Stimulated activated CD8-positive, alpha-beta memory T cell treated with anti-CD3 and anti-CD28 coated beads, Interleukin-4, amount 100 ng/mL, for 4 hours (primary cell): ENCODE measurements at places on chromosomes 16 and 17.
A peak's percentile ranks its signal among the peaks of the same experiment; 100 is the strongest.

DNA sequence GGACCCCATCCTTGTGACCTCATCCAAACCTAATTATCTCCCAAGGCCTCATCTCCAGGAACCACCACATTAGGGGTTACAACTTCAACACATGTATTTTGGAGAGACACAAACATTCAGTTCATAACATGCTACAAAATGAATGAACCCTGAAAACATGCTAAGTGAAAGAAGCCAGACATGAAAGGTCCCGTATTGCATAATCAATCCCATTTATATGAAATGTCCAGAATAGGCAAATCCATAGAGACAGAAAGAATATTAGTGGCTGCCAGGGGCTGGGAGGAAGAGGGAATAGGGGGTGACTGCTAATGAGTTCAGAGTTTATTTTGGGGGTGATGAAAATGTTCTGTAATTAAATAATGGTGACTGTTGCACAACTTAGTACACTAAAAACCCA is 3.7 kb upstream of the IL34 start:
- no peak for DNase-seq

DNA sequence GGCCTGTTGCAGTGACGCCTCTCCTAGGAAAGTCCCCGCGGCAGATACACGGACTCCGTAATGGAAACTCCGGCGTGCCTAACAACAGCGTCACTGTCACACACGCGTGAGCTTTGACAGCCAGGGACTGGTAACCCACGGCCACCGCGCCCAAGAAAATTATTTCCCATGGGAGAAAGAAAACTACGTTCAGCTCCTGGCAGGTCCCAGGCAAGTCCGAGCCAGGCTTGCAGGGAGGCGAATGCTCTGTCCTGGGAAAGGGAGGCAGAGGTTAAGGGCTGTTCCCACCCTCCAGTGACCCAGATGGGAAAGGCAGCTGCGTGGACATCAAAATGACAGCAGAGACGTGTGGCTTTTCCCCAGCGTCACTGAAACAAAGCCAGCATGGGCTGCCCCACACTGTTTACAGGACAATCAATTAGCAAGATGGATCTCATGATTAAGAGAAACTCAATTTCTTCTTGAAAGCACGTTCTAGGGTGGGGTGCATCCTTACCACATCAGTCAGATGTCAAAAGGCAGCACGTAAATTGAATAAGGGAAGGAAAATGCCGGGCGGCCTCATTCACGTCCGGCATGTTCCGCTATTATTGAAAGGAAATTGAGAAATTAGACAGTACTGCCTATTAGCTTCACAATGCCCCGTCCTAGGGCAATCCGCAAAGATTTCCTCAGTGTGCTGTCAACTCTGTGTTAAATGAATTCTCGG is 82.5 kb downstream of the NXN start:
- DNase-seq: no peak

DNA sequence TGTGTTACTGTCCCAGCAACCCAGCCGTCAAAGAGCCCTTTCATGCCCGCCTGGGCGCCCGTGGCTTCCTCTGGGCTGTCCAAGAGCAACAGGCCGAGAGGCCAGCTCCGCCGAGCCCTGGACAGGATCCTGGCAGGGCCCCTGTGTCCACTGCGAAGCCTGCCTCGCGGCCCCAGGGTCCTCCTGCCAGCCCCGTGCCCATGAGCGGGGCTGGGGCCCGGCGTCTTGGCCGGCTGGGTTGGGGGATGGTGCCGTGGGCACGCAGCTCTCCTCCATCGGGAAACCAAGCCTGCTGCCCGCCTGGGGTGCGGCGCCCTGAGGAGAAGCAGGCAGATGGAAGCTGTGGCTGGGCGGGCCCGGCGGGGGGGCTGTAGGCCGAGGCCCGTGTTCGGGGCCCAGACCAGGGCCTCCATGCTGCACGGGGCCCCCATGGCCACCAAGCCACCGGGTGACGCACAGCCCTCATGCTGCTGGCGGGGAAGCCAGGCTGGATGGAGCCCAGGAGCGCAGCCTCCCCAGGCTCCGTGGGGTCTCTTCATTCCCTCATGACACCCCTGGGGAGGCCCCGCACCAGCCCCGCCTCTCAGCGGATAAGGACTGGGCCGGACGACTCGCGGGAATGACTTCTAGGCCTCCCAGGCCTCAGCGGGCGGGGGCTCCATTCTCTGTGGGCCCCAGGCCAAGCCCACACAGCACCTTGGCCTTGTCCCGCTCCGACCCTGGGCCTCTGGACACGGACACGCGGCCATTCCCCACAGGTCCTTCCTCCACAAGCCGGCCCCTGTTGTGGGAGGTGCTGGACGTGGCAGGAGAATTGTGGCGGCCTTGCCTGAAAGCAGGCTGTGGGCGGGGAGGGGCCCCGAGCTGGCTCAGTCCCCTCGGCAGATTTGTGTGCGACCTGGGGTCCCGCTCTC is at the start of gene C1QTNF8:
TSS of gene C1QTNF8 (minus strand) at position 76 of the 914 bp plus-strand sequence. CDS start 1,322 bp downstream, outside the sequence.
- no peak for DNase-seq

DNA sequence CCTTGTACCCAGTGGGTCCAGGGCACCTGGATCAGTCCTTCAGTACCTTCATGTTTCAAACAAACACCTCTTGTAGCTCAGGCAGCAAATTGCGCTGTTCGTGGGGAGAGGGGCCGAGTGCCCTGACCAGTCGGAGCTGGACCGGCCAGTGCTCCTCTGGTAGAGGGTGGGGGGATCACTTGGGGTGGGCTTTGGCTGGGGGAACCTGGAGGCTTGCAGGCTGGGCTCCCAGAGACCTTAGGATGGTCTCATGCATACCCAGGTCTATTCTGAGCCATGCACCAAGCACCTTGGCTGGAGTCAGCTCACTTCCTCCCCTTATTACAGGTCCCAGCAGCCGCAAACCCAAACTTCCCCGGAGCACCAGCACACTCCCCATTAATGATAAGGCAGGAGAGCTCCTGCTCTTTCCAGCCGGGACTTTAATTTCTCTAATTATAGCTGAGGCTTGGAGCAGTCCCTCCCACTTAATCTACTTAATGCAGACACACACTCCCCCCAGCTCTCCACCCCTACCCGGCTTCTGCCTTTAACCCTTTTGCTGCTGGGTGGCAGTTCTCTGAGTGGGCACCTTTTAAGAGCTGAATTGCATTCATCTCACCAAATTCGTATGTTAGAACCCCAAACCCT is 26.3 kb upstream of the MGAT5B start:
- no peak for DNase-seq

DNA sequence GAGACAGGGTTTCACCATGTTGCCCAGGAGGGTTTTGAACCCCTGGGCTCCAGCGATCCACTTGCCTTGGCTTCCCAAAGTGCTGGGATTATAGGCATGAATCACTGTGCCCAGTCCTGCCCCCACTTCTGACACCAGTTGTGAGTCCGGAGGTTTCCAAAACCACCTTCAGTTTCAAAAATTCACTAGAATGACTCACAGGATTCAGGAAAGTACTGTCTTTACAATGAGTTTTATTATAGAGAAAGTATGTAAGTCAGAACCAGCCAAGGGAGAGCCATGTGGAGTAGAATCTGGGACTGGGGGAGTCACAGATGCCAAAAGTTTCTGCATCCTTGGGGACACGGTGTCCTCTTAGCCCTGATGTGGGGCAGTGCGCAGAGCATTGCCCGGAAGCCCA is 55.1 kb downstream of the PLD6 start:
- no peak for DNase-seq

DNA sequence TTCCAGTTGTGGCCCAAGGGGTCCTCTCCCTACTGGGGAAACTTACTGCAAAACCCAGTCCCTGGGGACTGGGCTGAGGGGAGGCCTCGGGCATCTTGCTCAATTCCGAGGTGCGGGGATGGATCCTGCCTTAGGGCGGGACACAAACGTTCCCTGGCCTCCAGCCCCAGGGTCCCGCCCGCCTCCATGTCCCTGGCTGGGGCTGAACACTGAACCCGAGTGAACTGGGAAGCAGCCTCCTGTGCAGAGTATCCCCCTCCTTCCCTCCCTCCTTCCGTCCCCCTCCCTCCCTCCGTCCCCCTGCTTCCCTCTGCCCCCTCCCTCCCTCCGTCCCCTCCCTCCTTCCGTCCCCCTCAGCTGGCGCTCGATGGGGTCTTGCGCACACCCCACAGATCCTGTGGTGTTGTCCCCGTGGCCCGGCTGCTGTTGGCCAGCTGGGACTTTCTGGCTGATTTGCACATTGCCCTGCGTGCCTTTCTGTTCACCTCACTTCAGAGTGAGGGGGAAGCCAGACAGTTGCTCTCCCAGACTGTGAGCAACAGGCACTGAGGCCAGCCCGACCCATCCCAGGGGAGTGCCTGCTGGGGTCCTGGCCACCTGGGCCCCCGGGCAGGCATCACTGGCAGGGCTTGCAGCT is 5.5 kb downstream of the TRAF7 start:
- no peak for DNase-seq

GRCh38 chr16:81905277-81905676 is 106.0 kb downstream of the SDR42E1 start:
- DNase-seq: no peak

DNA sequence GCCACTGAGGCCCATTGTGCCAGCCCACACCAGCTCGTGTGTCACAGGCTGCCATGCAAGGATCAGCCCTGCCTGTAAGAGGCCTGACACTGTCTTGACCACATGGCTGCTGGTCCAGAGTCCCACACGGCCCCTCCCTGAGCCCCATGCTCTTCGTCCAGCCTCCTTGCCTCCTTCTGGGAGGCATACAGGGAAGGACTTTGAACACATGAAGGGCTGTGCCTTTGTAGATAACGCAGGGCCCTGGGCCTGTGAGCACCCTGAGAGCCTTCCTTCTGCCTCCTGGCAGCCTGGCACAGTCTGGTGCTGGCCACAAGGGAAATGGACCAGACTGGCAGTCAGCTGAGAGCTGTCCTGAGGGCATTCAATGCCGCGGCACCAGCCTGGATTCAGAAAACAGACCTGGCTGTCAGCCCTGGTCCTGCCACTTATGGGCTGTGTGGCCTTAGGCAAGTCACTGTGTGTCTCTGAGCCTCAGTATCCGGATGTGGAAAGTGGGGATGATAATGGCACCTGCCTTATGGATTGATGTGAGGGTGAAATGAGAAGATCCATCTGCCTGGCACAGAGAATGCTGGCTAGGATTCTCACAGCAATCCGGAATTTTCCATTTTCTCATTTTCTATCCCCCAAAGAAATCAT is 19.2 kb upstream of the SPNS2 start:
- DNase-seq: no peak

DNA sequence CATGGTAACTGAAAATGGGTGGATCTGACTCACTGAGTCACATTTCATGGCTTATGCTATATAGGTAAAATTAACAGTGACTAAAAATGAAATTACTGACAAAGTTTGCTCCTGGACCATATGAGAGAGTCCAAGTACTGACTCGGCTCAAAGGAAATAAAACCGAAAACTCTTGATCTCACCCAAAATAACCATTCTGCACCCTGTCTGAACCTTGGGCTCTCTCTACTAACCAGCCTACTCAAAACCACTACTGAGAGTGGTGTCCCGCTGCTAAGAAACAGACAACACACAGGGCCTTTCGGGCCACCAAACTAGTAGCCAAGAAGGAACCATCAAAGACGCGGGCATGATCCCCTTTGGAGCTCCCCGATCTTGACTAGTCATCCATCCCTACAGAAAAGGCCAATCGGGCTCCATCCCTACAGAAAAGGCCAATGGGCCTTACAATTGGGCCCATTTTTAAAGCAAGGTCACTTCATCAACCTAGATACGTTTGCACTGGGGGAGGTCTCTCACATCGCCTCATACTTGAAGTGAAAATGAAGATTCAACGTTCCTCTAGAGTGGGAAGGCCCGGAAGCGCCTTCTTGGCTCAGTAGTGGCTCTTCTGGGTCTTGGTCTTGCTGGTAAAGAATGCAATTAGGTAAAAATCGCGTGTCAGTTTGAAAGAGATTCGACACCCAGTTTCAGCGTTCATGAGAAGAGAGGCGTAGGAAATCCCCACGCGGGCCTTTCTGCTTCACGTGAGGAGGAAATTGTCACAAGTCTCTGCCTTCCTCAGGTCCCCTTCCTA is 720 bp upstream of the ZPBP2 start:
- DNase-seq: peak; percentile 23

DNA sequence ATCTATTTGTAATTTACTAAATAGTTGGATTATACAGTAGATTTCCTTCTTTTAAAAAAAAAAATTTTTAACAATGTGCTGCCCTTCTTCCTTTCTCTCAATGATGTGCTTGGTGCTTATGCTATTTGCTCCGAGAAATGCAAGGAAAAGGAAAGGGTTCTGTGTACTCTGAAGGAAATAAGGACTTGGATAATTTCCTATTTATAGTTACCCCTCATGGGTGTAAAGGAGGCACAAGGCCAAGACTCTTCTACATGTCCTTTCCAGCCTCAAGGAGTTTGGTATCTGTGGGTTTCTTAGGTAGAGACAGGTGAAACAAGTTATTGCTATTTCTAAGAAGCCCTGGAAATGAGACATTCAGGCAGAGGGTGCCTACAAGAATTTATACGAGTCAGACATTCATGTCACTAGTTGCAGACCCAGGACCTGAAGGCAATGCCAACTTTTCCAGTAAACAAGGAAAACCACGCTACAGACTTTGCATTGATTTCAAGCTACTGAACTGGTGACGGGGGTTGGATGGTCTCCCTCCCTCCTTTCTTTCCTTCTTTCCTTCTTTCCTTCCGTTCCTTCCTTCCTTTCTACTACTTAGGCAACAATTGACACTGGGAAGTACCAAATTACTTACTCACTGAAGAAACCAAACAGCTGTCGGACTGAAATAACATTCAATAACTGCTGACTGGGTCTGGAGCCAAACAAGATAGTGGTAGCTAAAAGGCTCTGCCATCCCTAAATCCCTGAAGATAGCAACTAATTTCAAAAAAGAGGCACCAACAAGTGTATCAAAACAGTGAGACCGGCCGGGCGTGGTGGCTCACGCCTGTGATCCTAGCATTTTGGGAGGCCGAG is 33.8 kb upstream of the GHDC start:
- no peak for DNase-seq

GRCh38 chr17:20955427-20956323 is 87.1 kb downstream of the USP22 start:
- no peak for DNase-seq

DNA sequence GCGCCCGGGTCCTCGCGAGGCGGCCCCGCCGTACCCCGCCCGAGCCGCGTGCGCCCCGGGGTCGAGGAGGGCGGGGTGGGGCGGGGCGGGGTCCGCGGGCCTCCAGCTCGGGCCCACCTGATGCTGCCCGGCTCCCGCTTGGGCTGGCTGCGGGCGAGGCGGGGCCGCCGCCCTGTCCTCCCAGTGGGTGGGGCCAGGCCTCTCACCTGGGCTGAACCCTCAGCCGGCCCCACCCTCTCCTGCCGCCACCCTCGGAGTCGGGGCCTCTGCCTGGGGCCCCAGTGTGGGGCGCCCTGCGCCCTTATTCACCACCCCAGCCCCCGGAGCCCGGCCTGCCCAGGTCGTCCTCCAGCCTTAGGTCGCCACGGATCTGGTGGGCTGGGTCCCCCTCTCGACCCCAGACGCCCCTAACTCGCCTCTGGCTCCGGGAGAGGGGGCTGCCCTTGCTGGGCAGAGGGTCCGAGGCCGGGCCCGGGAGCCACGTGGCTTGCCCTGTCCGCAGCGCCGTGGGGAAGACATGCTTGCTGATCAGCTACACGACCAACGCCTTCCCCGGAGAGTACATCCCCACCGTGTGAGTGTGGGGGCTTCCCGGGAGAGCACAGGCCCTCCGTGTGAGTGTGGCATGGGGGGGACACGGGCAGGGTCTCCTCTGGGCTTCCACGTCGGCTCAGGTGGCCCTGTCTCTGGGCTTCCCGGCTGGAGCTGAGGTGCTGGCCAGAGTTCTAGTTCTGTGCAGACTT is 578 bp downstream of the RAC3 start:
- DNase-seq: no peak
